ENCODE measurements at places on chromosomes 2 and 18. TPM values are rescaled to one million over a fixed set of nuclear protein-coding genes. Genes with fewer than 3 reads are reported as not detected.

MROH2A gene
- 2.3 TPM for total RNA-seq

GAREM2 gene
- total RNA-seq: 3.5 TPM

MEP1B gene
- not detected for total RNA-seq

TMEFF2 gene
- 3.2 TPM for total RNA-seq

NDUFV2 gene
- total RNA-seq: 114 TPM

WIPF1 gene
- total RNA-seq: 7.2 TPM

NAT8 gene
- total RNA-seq: not detected

VWC2L gene
- not detected for total RNA-seq

MEIS1 gene
- 15.4 TPM for total RNA-seq

CRACDL gene
- total RNA-seq: 4.1 TPM

ESPNL gene
- total RNA-seq: 3.9 TPM

FAM117B gene
- 30.5 TPM for total RNA-seq

Measured in prostate gland (tissue), 2 donors.